ENCODE measurements at places on chromosomes 3 and 15. TPM values are rescaled to one million over a fixed set of nuclear protein-coding genes. Genes with fewer than 3 reads are reported as not detected.

The ATP13A4 gene
- 0.15 TPM for total RNA-seq

The ENTPD3 gene
- total RNA-seq: not detected

The ACSBG1 gene
- 0.71 TPM for total RNA-seq

The ACKR4 gene
- 0.12 TPM for total RNA-seq

The GP9 gene
- total RNA-seq: not detected

The ADAMTS17 gene
- 4.2 TPM for total RNA-seq

- no peak for DNase-seq
Measured at GRCh38 chr3:58042947-58043707, 34.9 kb downstream of the FLNB start.

- DNase-seq: no peak
Measured at GRCh38 chr3:52454250-52454937, 553 bp upstream of the TNNC1 start.

DNA sequence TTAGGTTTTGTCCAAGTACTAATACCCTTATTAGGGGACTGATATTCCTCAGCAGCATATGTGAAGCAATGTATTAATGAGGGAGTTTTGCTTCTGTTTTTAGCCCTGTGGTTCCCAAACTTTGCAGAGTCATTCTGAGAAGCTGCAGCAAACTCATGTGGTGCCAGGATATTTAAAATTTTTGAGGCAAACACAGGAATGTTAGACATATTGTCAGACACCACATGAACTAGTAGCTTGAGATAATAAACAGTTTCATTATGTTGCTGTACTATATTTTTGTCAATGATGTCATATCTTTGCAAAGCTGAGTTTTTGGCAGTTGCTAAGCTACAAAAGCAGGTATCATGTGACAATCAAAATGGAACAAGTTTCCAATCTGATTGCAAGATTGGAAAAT, 36.6 kb downstream of the ATP6V1A start:
- no peak for DNase-seq

- DNase-seq: no peak
Measured at GRCh38 chr3:195154793-195155535, 116.0 kb downstream of the XXYLT1 start.

Measured in HCT116 (cell line).